GOT3 (cell line): ENCODE measurements at places on chromosomes 1 and 21.

- no peak for DNase-seq
Observed at GRCh38 chr21:28482657-28483056, 510.0 kb downstream of the LTN1 start.

DNA sequence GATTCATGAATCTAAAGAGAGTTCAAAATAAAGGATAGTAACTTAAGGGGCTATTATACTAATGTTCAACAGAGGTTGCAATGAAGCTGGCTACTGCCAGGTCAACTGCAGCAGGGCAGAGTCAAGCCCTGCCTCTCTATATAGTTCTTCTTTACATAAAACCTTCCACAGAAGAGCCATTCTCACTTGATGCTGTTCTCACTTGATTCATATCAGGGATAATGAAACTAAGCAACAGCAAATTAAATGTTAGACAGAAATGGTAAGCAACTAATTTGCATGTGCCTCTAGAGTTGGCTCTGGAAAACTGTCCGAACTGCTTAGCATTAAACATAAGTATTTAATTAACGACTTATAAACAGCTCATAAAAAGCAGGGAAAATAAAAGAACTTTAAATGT is 17.4 kb downstream of the CCSAP start:
- no peak for DNase-seq

- no peak for DNase-seq
Observed at GRCh38 chr1:39737546-39738169, 1.0 kb upstream of the PPIE start.

GRCh38 chr1:42720868-42721267 is 19.2 kb downstream of the CLDN19 start:
- no peak for DNase-seq

GRCh38 chr1:38152351-38153065 is 105.9 kb upstream of the POU3F1 start:
- DNase-seq: no peak

DNA sequence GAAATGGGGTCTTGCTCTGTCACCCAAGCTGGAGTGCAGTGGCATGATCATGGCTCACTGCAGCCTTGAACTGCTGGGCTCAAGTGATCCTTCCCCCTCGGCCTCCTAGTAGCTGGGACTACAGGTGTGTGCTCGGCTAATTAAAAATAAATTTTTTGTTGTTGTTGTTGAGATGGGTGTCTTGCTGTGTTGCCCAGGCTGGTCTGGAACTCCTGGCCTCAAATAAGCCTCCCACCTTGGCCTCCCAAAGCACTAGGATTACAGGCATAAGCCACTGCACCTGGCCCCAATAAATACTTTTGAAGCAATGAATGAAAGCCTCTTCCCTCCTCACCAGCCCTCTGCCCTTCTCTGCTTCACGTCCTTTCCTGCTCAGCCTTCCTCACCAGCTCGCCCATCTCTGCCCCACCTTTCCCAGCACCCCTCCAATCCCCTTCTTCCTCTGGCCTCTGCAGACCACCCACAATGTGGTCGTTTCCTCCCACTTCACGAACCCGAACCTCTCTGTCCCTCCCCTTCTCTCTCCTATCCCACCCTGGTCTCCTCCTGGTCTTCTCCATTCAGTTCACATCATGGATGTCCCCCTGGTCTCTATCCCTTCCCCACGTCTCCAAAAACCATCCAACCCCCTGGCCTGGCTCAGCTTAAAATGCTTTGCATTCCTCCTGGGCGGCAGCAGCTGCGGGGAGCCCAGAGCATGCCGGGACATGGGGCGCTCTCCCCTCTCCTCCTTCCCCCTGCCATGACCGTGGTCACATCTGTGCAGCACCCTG is 38.4 kb downstream of the RAP1GAP start:
- no peak for DNase-seq

GRCh38 chr1:201714542-201715329 is 114.2 kb upstream of the IPO9 start:
- DNase-seq: peak; percentile 100

DNA sequence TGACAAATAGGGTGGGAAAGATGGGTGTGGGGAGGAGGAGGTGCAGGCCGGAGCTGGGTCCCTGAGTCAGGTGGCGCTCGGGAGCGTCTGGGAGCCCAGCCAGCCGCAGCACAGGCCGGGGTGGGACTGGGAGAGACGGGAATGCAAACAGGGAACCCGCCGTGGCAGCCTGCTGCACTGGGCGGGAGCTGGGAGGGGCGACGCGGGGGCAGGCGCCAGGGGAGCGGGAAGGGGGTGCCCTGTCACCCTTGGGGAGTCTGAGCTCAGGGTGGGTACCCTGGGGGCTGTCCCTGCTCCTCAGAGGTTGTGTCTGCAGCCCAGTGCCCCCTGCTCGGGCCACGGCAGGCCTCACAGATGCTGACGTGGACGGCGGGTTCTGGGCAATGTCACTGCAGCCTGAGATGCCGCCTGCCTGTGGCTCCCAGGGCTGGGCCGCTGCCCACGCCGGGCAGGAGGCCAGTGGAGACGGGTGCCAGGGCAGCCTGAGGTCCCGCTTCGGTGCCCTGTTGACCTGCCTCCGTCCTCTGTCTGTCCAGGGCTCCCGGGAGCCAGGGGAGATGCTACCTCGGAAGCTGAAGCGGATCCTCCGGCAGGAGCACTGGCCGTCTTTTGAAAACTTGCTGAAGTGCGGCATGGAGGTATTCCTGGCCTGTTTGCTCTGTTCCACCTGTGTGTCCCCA is 16.6 kb upstream of the LRRC3 start:
- no peak for DNase-seq

DNA sequence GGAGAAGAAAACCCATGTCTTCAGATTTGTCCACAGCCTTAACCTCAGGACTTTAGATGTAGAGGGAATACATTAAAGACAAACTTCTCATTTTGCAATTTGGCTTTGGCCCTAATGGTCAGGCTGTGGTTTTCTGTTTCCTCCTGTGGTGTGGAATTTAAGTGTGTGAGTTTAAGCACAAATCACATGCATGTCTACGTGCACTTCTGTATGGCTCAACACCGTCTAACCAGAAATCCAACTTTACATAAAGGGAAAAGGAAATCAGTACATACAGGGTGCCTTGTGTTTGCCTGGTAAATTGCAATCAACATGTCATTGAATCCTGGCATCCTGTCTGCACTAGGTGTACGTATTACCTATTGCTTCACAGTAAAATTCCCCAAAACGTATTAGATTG is 1.2 kb upstream of the ZNF124 start:
- DNase-seq: no peak

DNA sequence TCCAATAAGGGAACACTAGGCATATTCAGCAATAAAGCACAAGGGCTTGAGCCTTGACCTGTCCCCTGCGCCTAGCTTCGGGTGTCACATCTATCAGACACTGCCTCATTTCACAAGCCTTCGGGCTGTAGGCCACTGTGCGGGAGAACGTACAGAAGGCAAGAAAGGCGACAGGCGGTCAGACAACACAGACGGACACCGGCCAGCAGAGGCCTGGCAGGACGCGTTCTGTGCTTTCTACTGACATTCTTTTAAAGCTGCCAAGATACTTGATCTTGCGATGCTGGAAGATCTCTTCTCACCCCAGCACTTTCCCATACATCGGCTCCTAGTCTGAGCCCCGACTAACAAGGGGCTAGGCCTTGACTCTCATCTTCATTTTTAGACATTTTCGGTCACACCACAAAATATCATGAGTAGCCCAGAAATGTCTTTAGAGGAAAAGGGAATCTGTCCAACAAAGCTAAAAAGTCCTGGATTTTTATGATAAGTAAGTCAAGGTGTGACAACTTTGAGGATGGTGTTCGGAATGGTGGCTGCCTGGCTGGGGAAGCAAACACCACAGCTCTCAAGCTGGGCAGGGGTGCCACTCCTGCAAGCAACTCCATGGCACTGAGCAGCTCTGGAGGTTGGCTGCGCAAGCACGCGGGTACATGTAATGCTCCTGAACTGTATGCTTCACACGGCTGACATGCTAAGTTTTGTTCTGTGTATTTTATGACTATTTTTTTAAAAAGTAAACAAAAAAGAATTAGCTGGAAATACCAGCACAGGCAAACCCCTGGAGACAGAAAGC is 18.7 kb downstream of the RIPK4 start:
- DNase-seq: no peak

GRCh38 chr1:80054129-80054528 is 1047.6 kb upstream of the ADGRL4 start:
- no peak for DNase-seq

DNA sequence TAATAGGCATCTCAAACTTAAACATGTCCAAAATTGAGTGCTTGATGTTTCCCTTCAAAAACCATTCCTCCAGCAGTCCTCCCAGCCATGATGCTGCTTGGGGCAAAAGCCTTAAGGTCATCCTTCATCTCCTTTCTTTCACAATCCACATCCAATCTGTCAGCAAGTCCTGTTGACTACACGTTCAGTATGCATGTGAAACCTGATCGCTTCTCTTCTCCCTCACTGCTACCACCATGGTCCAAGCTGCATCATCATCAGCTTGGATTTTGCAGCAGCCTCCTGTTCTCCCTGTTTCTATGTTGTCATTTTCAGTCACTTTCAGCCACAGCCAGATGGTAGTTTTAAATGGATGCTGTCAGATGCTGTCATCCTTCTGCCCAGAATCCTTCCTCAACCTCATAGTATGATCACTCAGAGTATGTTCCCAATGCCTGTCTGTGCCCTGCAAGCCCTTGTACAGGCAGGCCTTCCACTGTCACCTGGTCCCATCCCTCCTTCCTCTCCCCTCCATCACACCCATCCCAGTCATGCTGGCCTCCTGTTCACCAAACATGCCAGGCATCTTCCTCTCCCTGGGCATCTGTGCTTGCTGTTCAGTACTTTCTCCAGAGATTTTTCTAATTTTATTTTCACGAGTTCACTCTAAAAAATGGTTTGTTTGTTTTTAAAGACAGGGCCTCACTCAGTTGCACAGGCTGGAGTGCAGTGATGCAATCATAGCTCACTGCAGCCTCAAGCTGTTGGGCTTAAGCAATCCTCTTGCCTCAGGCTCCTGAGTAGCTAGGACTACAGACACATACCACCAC is 66.0 kb downstream of the SYDE2 start:
- no peak for DNase-seq

GRCh38 chr21:45136927-45137611 is 62.7 kb downstream of the ADARB1 start:
- peak; percentile 28 for DNase-seq

GRCh38 chr1:232012773-232013386 is 386.3 kb downstream of the DISC1 start:
- no peak for DNase-seq

- no peak for DNase-seq
Observed at GRCh38 chr1:1594602-1595260, 5.2 kb downstream of the FNDC10 start.

- no peak for DNase-seq
Observed at GRCh38 chr1:39085174-39085573, 59.0 kb downstream of the NDUFS5 start.

GRCh38 chr1:206829875-206830274 is 35.5 kb upstream of the IL20 start:
- DNase-seq: no peak

DNA sequence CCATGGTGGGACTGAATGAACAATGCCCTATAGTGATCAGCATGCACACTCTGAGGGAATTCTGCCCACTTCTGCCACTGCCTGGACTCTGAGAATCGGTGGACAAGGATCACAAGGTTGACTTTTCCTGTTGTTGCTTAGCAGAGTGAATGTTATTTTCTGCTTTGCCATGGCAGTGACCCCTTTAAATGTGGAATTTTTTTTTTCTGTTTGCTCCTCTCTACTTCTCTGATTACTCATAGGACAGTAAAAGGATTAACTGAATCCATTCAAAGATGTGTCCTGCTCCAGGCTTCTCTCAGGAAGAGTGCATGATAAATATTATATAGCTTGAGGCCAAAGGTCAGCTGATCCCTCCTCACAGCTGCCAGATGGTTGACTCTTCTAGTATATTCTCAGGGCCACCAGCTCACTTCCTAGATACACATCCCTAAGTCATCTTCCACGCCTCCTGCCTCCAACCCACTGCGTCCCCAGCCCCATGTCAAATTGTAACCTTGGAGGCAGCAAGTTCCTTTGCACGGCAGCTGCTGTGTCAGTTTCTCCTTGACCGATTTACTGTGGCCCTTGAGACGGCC is 74.0 kb upstream of the RALGPS2 start:
- DNase-seq: no peak

DNA sequence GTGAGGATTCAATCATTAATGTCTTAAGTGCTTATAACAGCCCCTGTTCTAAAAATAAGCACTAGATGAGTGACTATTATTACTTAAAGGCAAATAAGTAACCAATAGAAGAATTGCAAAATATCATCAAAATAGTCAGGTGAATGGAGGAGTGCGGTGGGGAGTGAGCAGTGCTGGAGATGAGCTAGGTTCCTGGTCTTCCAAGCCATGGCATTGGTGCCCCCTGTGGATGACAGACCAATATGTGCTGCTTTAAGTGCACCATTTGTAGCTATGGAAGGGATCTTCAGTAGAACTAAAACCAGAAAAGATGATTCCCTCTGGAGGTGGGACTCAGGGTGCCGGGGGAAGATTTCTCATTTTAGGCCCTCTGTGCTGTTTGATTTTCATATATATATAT is 46.1 kb upstream of the SLC30A1 start:
- no peak for DNase-seq

DNA sequence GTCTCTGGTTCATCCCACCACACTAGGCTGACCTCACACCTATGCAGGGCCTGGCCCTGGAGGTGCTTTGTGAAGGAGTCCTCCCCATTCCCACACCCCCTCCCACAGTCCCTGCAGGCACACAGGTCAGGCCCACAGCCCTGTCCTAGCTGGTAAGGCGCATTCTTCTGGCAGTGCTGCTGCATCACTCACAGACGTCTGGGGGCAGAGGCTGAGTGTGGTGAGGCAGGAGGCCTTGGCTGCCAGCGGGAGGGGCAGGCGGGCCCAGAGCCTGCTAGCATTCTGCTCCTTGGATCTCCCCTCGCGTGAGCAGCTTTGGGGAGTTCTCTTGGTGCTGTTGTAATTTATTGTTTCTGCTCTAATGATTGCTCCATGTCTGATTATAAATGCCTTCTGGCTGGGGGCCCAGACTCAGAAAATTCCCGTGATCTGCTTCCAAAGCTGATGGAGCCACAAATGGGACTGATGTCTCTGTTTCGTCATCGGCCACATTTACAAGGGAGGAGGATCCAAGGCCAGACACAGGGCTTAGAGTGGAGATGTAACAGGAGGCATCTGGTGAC is 62.9 kb downstream of the TRABD2B start:
- peak; percentile 58 for DNase-seq

GRCh38 chr1:46020010-46020409 is 112.4 kb downstream of the PIK3R3 start:
- no peak for DNase-seq

DNA sequence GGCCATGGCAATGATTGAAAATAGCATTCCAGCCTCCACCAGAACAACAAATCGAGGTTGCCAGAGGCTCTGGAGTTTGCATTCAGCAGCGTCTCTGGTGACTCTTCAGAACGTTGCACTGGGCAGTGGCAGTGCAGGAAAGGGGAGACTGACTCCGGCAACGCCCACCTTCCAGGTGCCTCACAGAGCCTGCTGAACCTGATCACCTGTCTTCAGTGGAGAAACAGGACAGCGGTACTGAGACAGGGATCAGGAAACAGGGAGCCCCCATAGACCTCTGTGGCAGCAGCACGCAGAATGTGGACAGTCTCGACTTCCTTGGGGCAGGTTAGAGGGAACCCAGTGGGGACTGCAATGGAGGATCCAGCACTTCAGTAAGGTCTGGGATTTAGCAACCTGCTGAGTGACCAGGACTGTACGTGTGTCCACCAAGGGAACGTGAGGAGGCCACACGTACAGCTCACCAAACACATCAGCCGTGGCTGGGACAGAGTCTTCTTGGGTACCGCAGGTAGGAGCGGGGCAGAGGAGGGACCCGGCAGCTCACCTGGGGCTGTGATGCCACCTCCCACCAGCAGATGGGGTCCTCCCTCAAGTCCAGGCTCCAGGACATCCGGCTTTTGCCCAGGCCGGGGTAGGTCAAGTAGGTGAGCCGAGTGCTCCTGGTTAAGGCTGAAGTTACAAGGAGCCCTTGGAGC is 128.6 kb downstream of the PRDM2 start:
- DNase-seq: no peak
